ENCODE measurements at places on chromosomes 4 and X.
A peak's percentile ranks its signal among the peaks of the same experiment; 100 is the strongest.

GRCh38 chrX:135384161-135384836, 37.4 kb upstream of the SMIM10L2A start:
- DNase-seq = peak; percentile 5

DNA sequence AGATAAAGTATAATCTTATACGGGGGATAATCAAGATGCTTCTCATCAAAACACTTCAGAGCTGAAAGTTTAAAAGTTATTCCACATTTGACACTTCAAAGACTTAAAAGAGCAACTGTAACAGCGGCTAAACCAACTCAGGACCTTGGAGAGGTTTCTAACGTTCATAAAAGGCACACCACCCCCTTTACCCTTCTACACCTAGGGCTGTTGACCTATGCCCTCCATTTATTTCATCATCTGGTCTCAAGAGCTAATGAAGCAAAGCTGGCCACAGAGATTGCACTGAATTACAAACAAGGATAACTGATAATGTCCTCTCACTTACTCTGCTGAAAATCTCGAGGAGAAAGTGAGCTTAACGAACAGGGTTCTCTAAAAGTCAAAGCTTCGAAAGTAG, 1.1 kb upstream of the RPS6KA6 start:
- DNase-seq = no peak

DNA sequence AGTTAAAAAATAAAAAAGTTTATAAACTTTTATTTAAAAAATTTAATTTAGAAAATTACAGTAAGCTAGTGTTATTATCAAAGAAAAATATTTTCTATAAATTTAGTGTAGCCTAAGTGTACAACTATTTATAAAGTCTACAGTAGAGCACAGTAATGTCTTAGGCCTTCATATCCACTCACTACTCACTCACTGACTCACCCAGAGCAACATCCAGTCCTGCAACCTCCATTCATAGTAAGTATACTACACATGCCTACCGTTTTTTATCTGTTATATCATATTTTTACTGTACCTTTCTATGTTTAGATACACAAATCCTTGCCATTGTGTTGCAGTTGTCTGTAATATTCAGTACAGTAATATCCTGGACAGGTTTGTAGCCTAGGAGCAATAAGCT, 129.0 kb upstream of the FAM47B start:
- DNase-seq = no peak

GRCh38 chr4:156971165-156971675, 379 bp downstream of the PDGFC start:
- no peak for DNase-seq

- DNase-seq = no peak
These were observed 90.0 kb downstream of the KDM6A start for GRCh38 chrX:44962944-44963343.

DNA sequence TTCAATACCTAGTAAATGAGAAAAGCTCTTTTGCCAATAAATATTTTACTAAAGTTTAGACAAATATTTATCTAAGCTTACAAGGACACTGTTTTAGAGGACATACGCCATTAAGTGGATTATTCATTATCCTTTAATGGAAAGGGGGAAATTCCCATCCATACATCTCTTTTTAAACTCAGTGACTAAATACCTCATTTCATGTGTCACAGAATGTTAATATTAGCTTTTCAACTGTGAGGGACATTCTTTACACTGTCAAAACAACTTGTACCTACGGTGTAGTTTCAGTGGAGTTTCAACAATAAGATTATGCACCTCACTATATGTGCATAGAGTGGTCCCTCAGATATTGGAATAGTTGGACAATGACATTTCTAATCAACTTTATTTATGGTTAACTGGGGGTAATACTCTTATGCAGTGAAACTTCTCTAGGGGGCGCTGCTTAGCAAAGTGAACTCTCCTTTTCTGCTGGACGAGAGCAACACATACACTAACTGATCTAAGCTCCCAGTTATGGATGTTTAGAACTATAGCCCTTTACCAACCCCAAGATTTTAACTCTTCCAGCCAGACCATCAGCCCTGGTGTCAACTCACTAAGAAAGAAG, 9.7 kb downstream of the HS6ST2 start:
- no peak for DNase-seq

GRCh38 chr4:184536065-184536880, 61.9 kb upstream of the IRF2 start:
- DNase-seq = no peak
